ENCODE measurements at places on chromosomes 7 and 10. TPM values are rescaled to one million over a fixed set of nuclear protein-coding genes. Genes with fewer than 3 reads are reported as not detected.

GRCh38 chr10:69490876-69491275, 39.6 kb downstream of the TSPAN15 start:
- DNase-seq, result peak; percentile 41
- no peak overlapping the region for H3K27ac ChIP-seq

DNA sequence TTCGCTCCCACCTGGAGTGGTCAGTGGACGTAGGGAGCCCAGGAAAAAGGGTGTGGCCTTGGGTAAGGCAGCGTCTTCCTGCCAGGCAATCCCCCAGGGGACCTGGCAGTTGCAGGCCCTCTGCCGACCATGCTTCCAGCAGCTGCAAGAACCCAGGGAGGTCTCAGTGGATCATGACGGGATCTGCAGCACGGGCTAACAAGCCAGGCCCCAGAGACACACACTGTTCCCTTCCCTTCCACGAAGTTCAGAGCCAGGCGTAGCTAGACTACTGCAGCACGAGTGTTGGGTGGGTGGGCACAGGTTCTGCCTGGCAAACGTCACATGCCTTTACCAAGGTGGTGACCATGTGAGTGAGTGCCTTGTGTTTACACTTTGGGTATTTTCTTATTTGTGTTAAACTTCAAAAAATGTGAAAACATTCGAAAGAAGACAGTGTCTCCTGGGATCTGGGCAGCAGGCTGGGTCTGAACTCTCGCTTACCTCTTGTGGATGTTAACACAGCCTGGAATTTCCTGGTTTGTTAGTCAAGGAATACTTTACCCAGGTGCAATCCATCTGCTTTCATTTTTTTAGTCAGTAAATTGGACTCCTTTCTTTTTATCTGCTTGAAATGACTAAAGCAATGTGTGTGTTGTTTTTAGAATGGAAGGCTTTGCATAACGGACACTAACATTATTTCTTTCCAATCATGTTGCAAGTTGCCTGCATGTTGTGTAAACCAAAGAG, 48.2 kb upstream of the VIPR2 start:
- no peaks in the 10 kb centered on the region for H3K36me3 ChIP-seq
- DNase-seq, result no peak

GRCh38 chr10:71623098-71623985, 96.2 kb downstream of the C10orf105 start:
- no peak for DNase-seq
- no peaks in the 10 kb centered on the region for H3K36me3 ChIP-seq
- peaks cover 1% of the 10 kb centered on the region for H3K4me1 ChIP-seq
- no peak overlapping the region for H3K27ac ChIP-seq
- no peak overlapping the region for H3K4me3 ChIP-seq

DNA sequence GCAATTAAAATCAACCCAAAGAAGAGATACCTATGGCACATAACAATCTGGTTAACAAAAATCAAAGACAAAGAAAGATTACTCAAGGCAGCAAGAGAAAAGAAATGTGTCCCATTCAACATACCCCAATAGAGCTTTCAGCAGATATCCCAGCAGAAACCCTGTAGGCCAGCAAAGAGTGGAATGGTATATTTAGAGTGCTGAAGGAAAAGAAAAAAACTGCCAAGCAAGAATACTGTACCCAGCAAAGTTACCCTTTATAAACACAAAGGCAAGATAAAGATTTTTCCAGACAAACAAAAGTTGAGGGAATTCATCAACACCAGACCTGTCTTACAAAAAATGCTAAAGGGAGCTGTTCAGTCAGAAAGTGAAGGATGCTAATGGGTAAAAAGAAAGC, 131.6 kb downstream of the TPST1 start:
- no peaks in the 10 kb centered on the region for H3K4me1 ChIP-seq
- no peak overlapping the region for H3K27ac ChIP-seq
- DNase-seq, result no peak
- no peaks in the 10 kb centered on the region for H3K27me3 ChIP-seq
- H3K36me3 ChIP-seq, result no peaks in the 10 kb centered on the region

DNA sequence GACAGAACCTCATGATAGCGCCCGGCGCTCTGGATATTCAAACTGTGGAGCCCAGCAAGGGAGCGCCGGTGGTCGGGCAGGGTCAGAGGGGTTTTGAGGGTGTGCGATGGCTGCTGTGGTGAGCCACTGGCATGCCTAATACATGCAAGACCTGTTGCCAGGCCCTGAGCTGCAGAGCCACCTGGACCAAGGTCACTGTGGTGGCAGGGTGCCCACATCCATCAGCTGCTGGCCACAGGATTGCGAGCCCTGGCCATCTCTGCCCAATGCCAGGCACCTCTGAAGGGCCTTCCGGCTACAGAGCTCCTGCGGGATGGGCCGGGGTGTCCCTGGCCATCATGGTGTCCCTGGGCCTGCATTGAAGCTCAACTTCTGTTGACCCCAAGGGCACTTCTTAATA, 123.0 kb upstream of the TNRC18 start:
- H3K36me3 ChIP-seq, result no peaks in the 10 kb centered on the region
- no peak overlapping the region for H3K4me3 ChIP-seq
- no peaks in the 10 kb centered on the region for H3K4me1 ChIP-seq
- no peak for DNase-seq
- no peak overlapping the region for H3K27ac ChIP-seq

DNA sequence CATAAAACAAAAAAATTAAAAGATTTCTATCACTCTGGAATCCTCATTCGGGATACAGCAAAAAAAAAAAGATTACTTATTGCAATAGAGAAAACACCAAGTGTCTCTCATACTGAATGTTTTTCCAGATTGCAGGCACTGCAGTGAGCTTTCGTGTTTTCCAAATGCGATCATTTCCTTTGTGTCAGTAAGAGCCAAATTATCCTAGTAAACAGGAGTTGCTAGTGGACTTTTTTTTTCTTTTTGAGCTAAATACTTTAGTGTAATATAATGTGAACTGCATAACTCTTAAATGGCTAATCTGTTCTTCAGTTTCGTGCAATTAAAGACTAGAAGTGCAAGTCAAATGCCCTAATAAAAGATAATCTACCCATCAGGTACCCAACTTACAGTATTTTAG, 44.4 kb upstream of the TOMM7 start:
- H3K4me3 ChIP-seq, result no peak overlapping the region
- no peaks in the 10 kb centered on the region for H3K4me1 ChIP-seq
- H3K27ac ChIP-seq, result no peak overlapping the region
- DNase-seq, result no peak
- no peaks in the 10 kb centered on the region for H3K27me3 ChIP-seq

DNA sequence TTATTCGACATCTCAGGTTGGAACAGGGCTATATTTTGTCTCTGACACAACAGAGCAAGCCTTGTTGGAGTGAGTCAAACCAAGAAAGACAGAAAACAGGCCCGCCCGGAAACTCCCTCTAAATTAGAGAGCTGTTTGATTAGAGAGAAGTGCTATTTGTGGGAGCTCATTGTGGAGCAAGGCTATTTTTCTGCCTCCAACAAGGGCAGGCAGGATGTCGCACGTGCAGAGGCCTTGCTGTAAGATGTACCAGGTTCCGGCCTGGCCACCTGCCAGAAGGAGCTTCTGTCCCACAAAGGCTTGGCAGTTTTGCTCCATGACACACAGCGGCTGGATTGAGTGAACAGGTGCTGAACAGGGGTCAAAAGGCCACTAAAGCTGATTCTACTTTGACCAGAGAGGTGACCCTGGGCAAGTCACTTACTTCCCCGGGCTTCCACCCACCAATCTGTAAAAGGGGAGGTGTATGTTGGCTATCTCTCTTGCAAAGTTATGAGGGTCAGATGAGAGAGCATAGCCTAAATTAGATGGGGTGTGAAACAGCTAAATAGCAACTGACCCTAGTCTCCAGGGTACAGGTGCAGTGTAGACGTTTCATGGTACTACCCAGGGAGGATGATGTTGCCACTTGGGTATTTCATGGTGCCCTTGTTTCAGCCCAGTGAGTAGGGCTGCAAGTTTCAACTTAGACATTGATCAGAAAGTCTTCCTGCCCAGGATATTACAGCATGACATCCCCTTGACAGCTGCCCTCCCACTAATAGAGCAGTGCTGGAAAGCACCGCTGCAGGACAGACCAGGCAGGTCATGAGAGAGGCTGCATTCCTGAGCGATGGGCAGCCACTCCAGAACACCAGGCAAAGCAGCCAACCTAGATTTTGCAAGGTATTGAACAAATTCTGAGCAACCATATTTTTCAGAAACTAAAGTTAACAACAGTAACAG, 62.0 kb downstream of the VSTM4 start:
- H3K27ac ChIP-seq, result no peak overlapping the region
- no peak overlapping the region for H3K4me3 ChIP-seq
- H3K27me3 ChIP-seq, result no peaks in the 10 kb centered on the region
- H3K36me3 ChIP-seq, result no peaks in the 10 kb centered on the region
- H3K4me1 ChIP-seq, result peaks cover 3% of the 10 kb centered on the region
- no peak for DNase-seq

GRCh38 chr10:99782447-99783286, at the start of gene ABCC2:
Gene ABCC2, plus strand, starts transcription at chr10:99782640. Its CDS starts 205 bp downstream, at chr10:99782845.
- H3K4me3 ChIP-seq, result no peak within 1 kb of the TSS
- H3K36me3 ChIP-seq, result no peaks in the 10 kb centered on the region
- H3K27me3 ChIP-seq, result no peaks in the 10 kb centered on the region
- no peak within 1 kb of the TSS for H3K27ac ChIP-seq

DNA sequence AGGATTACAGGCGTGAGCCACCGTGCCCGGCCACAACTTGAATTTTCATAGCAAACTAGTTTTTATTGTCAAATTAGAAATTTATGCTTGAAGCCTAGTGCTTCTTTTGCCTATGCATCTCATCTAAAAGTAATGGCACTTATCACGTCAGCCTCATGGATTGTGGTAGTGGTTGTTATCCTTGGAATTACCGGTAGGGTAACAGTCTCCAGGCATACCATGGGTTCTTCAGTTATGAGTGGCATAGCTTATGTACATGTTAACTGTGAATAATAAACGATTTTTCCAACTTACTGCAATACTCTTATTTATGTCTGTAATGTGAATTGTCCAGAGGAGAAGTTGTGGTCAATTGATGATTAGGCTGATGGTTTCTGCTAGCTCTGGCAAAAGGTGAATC, 63.1 kb downstream of the BMPR1A start:
- peaks cover 18% of the 10 kb centered on the region for H3K4me1 ChIP-seq
- H3K36me3 ChIP-seq, result no peaks in the 10 kb centered on the region
- H3K4me3 ChIP-seq, result no peak overlapping the region
- DNase-seq, result no peak
- no peak overlapping the region for H3K27ac ChIP-seq

DNA sequence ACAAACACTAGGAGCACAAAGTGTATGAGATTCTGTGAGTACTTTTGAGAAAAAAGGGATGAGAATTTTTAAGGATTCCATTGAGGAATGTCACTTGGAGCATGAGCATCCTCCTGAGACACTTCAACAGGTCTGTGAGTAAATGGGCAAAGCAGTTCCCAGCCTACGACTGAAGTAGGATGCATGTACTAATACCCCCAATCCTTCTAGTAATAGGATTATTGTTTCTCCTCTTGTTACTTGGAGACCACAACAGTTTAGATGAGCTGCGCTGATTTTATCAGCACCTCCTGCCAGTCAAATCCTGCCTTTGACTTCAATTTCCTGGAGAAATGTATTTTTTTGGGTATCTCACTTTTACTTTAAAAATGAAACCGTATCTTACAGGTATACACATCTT, 820 bp downstream of the BBS9 start:
- H3K4me1 ChIP-seq, result no peaks in the 10 kb centered on the region
- H3K4me3 ChIP-seq, result peak overlapping the region; percentile 71
- no peak for DNase-seq
- H3K27ac ChIP-seq, result no peak overlapping the region

GRCh38 chr7:69213878-69214277, 384.4 kb upstream of the AUTS2 start:
- H3K27ac ChIP-seq, result no peak overlapping the region
- no peak overlapping the region for H3K4me3 ChIP-seq
- peaks cover 6% of the 10 kb centered on the region for H3K4me1 ChIP-seq
- H3K27me3 ChIP-seq, result no peaks in the 10 kb centered on the region
- no peak for DNase-seq

GRCh38 chr7:132009778-132010177, 453.4 kb upstream of the PODXL start:
- no peak for DNase-seq
- H3K27ac ChIP-seq, result no peak overlapping the region
- peaks cover 1% of the 10 kb centered on the region for H3K4me1 ChIP-seq
- H3K36me3 ChIP-seq, result no peaks in the 10 kb centered on the region
- H3K27me3 ChIP-seq, result no peaks in the 10 kb centered on the region

- no peak overlapping the region for H3K4me3 ChIP-seq
- H3K27me3 ChIP-seq, result no peaks in the 10 kb centered on the region
- H3K4me1 ChIP-seq, result no peaks in the 10 kb centered on the region
- DNase-seq, result no peak
- no peak overlapping the region for H3K27ac ChIP-seq
- H3K36me3 ChIP-seq, result no peaks in the 10 kb centered on the region
These were observed 112.5 kb upstream of the GHITM start for GRCh38 chr10:84026821-84027257.

GRCh38 chr7:123054357-123055133, 59.0 kb upstream of the TAS2R16 start:
- no peaks in the 10 kb centered on the region for H3K4me1 ChIP-seq
- DNase-seq, result no peak
- H3K27ac ChIP-seq, result no peak overlapping the region
- H3K4me3 ChIP-seq, result no peak overlapping the region
- no peaks in the 10 kb centered on the region for H3K27me3 ChIP-seq

GRCh38 chr10:98414932-98415730, at the start of gene PYROXD2:
Gene PYROXD2, minus strand, starts transcription at chr10:98415182. Its CDS starts 47 bp downstream, at chr10:98415135.
- peak within 1 kb of the TSS; percentile 22 for H3K27ac ChIP-seq
- H3K4me3 ChIP-seq, result peak within 1 kb of the TSS; percentile 56
- peak; percentile 96 for DNase-seq
- no peaks in the 10 kb centered on the region for H3K4me1 ChIP-seq
- H3K27me3 ChIP-seq, result no peaks in the 10 kb centered on the region

DNA sequence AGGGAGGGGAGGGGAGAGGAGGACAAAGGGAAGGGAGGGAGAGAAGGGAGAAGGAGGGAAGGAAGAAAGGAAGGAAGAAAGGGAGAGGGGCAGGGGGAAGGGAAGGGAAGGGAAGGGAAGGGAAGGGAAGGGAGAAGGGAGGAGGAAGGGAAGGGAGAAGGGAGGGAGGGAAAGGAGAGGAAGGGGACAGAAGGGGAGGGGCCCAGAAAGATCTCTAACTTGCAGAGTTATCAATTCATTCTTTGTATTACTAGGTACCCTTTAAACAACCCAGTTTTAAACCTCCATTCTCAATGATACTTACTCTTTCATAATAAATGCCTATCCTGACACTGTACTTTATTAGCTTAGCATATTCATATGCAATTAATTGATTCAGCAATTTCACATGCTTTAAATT, 192.0 kb downstream of the ELMO1 start:
- H3K27ac ChIP-seq, result no peak overlapping the region
- H3K27me3 ChIP-seq, result no peaks in the 10 kb centered on the region
- no peaks in the 10 kb centered on the region for H3K4me1 ChIP-seq
- DNase-seq, result no peak
- no peak overlapping the region for H3K4me3 ChIP-seq

GRCh38 chr7:76122516-76123239, 74.8 kb downstream of the MDH2 start:
- no peaks in the 10 kb centered on the region for H3K36me3 ChIP-seq
- no peaks in the 10 kb centered on the region for H3K4me1 ChIP-seq
- H3K27me3 ChIP-seq, result no peaks in the 10 kb centered on the region
- no peak overlapping the region for H3K4me3 ChIP-seq

- H3K27me3 ChIP-seq, result no peaks in the 10 kb centered on the region
- H3K27ac ChIP-seq, result no peak overlapping the region
- no peaks in the 10 kb centered on the region for H3K36me3 ChIP-seq
- no peak for DNase-seq
These were observed 2.4 kb upstream of the CD36 start for GRCh38 chr7:80635998-80636397.

The SERPINE1 gene
- 693 TPM for total RNA-seq

The CCDC172 gene
- total RNA-seq, result not detected

The FAM185A gene
- total RNA-seq, result 6.5 TPM

The OR2A12 gene
- not detected for total RNA-seq

The CH25H gene
- total RNA-seq, result 2.4 TPM

The TAS2R16 gene
- not detected for total RNA-seq

The CAMK2B gene
- 2.4 TPM for total RNA-seq

The RBP3 gene
- total RNA-seq, result not detected

The CPSF4 gene
- total RNA-seq, result 30.4 TPM
